ENCODE measurements at places on chromosomes 11 and 22. TPM values are rescaled to one million over a fixed set of nuclear protein-coding genes. Genes with fewer than 3 reads are reported as not detected.

- peak; percentile 85 for DNase-seq
Measured at GRCh38 chr11:72223615-72224563, 678 bp upstream of the INPPL1 start.

CNTN5 gene
- total RNA-seq, result 0.51 TPM

TIMM10 gene
- total RNA-seq, result 17.8 TPM

ANGPTL5 gene
- not detected for total RNA-seq

- DNase-seq, result no peak
Measured at GRCh38 chr11:133081730-133082452, 450.4 kb downstream of the OPCML start.

HEPN1 gene
- not detected for total RNA-seq

GRCh38 chr22:40314041-40314440, 32.3 kb upstream of the ADSL start:
- DNase-seq, result no peak

DNA sequence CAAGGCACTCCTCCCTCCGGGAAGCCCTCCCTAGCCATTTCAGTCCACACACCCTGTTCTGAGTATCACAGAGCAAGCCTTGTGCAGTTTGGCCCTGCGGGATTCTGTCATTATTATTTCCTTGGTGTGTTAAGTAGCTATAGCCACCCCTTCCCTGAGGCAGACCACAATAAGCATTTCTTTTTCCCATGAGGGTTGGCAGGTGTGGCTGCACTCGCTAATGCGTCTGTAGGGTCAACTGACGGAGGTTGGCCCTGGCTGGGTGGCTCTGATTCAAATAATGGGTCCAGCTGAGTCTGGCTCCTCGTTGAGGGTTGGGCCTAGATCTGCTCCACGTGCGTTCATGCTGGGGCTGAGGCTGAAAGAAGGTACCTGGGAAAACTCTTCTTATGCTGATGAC, 5.1 kb downstream of the F2 start:
- no peak for DNase-seq

- peak; percentile 48 for DNase-seq
Measured at GRCh38 chr11:101128571-101129202, 926 bp downstream of the PGR start.

SHANK2 gene
- total RNA-seq, result 0.51 TPM

DNA sequence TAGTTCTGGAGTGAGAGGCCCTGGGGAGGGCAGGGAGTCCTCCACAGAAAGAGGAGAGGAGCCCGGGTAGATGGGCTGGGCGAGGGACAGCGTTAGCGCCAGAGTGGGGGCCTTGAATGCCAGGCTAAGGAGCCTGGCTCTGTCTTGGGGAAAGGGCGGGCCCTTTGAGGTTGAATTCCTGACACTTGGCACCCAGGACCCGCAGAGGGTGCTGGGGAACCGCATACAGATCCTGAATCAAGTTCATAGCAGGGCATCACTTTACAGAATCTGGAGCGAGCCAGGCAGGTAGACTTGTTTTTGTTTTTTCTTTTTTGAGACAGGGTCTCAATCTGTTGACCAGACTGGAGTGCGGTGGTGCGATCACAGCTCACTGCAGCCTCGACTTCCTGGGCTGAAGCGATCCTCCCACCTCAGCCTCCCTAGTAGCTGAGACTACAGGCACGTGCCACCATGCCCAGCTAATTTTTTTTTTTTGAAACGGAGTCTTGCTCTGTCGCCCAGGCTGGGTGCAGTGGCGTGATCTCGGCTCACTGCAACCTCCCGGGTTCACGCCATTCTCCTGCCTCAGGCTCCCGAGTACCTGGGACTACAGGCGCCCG, 6.1 kb downstream of the CARNS1 start:
- DNase-seq, result no peak

GRCh38 chr11:96333191-96333719, 9.7 kb downstream of the MAML2 start:
- DNase-seq, result no peak

OR6M1 gene
- not detected for total RNA-seq

DNA sequence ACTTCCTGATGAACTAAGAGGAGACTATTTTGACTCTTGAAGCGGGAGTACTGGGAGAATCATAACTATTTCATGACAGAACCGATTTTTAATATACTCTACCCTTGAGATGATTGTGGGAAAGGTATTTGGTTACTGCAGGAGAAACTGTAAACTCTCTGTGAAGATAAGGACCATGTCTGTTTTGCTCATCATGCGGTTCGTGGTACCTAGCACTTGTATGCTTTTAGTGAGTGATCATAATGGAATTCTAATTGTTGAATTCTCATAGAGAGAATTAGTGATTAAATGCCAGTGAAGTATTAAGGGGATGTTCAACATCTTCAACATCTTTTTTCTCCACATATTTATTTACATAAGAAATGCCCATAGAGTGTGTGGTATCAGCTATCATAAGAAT, 11.4 kb downstream of the AASDHPPT start:
- no peak for DNase-seq

POU2AF3 gene
- 10.9 TPM for total RNA-seq

DNA sequence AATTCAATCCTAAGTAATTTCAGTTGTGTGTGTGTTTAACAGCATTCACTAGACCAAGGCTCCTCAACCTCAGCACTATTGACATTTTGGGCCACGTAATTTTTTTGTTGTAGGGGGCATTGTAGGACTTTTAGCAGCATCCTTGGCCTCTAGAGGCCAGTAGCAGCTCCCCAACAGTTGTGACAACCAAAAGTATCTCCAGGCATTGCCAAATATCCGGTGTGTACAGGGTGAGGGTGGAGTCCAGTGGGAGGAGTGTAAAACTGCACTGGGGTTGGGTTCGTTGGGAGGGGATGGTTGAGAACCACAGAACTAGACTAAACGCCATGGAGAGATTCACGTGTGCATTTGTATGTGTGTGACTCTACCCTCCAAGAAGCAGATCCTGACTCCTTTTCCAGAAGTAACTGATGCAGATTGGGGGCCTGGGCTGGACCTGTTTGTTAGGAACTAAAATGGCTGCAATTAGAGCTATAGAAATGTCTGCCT, 5.9 kb upstream of the PHF21A start:
- no peak for DNase-seq

DYNC2H1 gene
- 58.5 TPM for total RNA-seq

OR6A2 gene
- total RNA-seq, result 1.0 TPM

DNA sequence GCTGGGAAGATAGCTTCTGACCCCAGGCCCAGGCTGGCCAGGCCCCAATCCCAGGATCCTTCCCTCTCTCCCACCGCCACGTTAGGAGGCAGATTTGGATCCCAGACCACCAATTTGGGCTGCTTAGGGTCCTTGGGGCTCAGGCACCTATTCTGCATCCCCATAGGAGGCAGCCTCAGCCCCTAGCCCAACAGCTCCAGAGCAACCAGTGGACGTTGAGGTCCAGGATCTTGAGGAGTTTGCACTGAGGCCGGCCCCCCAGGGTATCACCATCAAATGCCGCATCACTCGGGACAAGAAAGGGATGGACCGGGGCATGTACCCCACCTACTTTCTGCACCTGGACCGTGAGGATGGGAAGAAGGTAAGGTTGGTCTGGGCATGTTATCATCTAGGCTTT, 16.1 kb downstream of the TUB start:
- DNase-seq, result no peak

SOX6 gene
- 0.29 TPM for total RNA-seq

ELF5 gene
- total RNA-seq, result not detected

All from uterus (tissue), 4 donors.